ENCODE measurements at places on chromosomes 11 and 22. TPM values are rescaled to one million over a fixed set of nuclear protein-coding genes. Genes with fewer than 3 reads are reported as not detected.

DNA sequence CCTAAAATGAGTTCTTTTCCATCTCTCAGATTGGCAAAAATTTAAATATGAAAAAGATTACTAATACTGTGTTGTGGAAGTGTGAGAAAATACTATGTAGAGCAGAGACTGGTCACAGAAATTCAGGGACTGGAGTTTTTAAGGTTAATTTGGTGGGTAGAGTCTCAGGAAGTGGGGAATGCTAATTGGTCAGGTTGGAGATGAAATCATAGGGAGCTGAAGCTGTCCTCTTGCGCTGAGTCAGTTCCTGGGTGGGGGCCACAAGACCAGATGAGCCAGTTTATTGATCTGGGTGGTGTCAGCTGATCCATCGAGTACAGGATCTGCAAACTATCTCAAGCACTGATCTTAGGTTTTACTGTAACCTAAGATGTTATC lies 29.4 kb upstream of the TMEM86A start:
- no peak overlapping the region for H3K4me3 ChIP-seq
- H3K36me3 ChIP-seq: no peaks in the 10 kb centered on the region
- DNase-seq: no peak
- peaks cover 18% of the 10 kb centered on the region for H3K27me3 ChIP-seq

DNA sequence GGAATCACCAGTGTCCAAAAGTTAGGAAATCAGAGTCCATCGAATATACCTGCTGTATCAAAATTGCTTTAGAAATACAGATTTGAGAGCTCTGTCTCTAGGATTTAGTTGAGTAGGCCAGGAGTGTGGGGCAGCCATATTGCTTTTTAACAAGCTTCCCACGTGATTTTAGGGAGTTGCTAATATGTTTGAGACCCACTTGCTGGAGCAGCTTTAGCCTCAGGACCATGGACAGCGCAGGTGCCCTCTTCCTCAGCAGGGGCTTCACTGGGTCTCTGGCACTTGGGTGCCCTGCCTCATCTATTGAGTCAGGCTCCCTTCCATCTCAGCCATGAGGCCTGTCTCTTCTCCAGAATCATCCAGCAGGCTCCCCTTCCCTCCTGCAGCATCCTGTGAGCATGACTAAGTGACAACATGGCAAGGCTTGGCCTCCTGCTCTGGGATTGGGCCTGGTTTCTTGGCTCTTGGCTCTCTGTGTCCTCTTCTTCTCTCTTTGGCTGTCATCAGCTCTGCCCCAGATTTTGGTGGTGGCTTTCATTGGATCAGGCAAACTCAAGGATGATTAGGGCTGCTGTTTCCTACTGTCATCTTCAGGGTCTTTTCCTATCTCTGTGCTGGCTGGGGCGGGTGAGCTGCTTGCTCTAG lies 70.0 kb downstream of the SGSM1 start:
- no peak overlapping the region for H3K4me3 ChIP-seq
- H3K27ac ChIP-seq: no peak overlapping the region
- DNase-seq: no peak
- peaks cover 8% of the 10 kb centered on the region for H3K27me3 ChIP-seq

KCNJ4 gene
- polyA plus RNA-seq: not detected

DNA sequence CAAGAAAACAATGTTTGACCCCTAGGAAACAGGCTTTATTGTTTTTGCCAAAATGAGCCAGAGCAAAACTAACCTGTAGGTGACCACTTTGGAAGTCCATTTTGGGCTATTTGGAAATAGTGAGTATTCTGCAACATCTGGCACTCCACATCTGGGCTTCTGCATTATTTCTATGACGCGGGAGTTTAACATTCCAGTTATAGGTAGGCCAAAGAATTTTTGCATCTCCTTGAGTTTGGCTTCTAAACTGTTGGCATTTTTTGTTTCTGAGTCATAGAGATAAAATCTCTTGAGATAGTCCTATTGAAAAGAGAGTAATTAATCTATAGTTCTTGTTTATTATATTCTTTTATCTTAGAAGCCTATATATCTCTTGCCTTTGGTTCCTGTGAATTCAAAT lies 2.9 kb downstream of the MMP7 start:
- H3K4me1 ChIP-seq: peaks cover 12% of the 10 kb centered on the region
- DNase-seq: no peak
- H3K27ac ChIP-seq: no peak overlapping the region
- no peaks in the 10 kb centered on the region for H3K36me3 ChIP-seq

- no peak for DNase-seq
- no peaks in the 10 kb centered on the region for H3K4me1 ChIP-seq
- H3K4me3 ChIP-seq: no peak overlapping the region
- no peaks in the 10 kb centered on the region for H3K27me3 ChIP-seq
- no peaks in the 10 kb centered on the region for H3K36me3 ChIP-seq
- no peak overlapping the region for H3K27ac ChIP-seq
These were observed 1169.4 kb downstream of the BRD1 start for GRCh38 chr22:48658246-48658645.

DNA sequence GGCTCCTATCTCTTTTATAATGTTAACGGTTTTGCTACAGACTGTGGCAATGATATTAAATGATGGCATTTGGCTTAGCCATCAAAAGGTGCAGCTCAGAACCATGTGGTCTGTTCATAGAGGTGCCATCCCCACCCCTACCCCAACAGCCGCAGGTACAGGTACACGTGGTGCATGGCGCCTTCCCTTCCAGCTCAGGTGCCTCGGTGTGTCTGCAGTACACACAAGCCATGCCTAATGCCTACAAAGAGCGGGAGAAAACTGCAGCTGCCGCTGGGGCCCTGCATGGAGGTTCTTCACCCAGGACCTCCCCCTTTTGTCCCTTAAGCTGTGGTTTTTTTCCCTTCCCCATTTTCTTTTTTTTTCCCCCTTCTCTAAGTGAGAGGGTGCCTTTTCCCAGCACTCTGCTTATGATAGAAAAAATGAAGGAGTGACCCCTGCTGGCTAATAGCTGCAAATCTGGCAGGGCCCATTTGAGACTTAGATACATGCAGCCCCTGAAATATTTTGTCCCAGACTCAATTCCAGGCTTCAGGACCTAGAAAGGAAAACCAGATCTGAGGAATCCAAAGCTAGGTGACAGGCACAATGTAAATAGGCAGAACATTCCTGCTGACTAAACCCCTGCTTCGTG lies 6.5 kb downstream of the OR52M1 start:
- no peak overlapping the region for H3K27ac ChIP-seq
- H3K4me1 ChIP-seq: no peaks in the 10 kb centered on the region
- no peaks in the 10 kb centered on the region for H3K36me3 ChIP-seq
- no peak for DNase-seq

GRCh38 chr11:91407842-91408241 lies 816.8 kb upstream of the FAT3 start:
- no peak overlapping the region for H3K4me3 ChIP-seq
- DNase-seq: no peak
- no peaks in the 10 kb centered on the region for H3K36me3 ChIP-seq
- H3K4me1 ChIP-seq: no peaks in the 10 kb centered on the region
- H3K27me3 ChIP-seq: no peaks in the 10 kb centered on the region
- H3K27ac ChIP-seq: no peak overlapping the region
